ENCODE measurements at places on chromosomes 7 and 10.

DNA sequence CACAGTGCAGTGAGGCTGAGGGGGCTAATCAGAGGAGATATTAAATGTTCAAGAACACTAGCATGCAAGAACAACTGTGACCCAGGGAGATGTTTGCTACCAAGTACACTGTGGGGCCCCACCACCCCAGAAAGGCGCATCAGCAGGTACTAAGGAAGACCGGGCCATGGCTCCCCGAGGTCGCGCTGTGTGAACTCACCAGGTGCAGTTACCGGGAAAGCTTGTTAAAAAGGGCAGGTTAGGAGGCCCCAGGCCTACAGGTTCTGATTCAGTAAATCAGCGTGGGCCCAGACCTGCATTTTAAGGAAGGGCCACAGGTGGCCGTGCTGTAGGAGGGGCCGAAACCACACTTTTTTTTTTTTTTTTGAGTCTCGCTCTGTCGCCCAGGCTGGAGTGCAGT is 54.6 kb downstream of the TMEM209 start:
- no peak for DNase-seq

- DNase-seq, result no peak
These were observed 116.2 kb downstream of the CAMK1D start for GRCh38 chr10:12465385-12466136.

DNA sequence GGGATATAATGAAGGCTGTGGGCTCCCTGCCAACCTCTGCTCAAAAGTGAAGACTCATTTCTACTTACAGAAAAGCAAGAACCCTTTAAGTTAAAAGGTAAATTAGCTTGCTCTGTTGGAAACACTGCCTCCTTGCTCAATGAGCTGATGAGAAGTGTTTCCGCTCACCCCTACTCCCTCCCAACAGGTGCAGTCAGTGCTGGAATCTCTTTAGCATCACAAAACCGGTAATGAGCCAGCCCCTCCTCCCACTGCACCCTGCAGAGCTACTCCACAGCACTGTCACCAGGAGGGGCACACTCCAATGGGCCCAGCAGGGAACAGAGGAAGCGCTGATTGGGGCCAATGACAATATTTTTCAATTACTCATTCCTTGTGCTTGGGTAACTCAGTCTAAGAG is 262.5 kb downstream of the TCERG1L start:
- no peak for DNase-seq

GRCh38 chr7:154777908-154778307 is 225.0 kb downstream of the PAXIP1 start:
- DNase-seq, result no peak

DNA sequence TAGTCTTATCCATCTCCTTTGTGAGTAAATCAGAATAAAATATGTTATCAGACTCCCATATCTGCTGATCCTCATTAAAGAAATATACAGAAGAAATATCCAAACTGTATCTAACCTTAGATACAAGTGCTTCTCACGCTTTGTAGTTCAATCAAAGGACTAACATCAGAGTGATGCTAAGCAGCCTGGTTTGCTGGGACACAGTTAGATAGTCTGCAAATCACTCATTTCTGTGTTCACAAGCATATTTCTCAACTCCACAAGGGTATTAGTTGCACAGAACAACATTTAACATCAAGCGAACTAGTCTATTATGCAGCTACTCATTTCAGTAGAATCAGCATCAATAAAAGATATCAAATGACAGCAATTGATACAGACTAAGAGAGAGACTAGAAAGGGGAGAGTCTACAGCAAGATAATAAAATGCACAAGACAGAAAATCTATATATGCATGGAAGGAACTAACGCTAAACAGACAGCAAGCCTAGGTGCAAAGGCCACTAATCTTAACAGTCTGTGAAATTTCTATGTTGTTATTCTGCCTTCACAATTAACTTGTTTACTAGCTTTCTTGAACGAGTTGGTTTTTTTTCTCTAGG is 30.0 kb downstream of the DNAJC12 start:
- DNase-seq, result no peak

- no peak for DNase-seq
These were observed 396.4 kb upstream of the AKR1E2 start for GRCh38 chr10:4429571-4429970.

DNA sequence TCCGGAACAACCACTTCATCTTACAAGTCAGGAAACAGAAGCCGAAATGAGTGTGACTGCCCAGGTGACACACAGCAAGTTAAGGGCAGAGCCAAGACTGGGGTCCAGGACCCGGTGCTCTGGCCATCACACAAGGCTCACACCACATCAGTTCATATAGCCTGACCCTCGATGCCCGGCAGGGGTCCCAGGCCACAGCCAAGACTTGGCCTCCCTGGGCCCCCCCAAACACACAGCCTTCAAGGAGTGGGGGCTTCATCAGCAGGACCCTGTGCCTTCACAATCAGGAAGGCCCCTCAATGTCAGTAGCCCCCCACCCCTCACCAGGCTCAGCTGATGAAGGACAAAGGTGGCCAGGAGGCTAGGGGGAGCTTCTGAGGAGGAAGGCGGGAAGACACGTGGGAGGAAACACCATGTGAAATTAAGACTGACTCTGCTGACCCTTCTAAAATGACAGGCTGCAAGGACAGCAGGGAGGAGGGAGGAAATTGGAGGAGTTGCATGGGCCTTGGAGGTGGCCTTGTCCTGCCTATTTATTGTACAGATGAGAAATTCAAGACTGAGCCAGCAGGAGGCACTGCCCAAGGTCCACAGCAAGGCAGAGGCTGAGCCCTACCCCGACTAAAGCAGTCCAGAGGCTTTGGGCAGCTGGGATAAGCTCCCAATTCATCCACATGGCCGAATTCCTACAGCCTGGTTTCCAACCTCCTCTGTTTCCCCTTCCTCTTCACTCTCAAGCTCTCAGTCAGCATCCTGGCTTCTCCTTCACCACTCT is 216.1 kb upstream of the ZMIZ1 start:
- no peak for DNase-seq

- no peak for DNase-seq
These were observed 540.0 kb downstream of the TCERG1L start for GRCh38 chr10:130771491-130771946.

- DNase-seq, result no peak
These were observed 13.1 kb downstream of the CCSER2 start for GRCh38 chr10:84341538-84341856.

GRCh38 chr7:22572292-22572691 is 72.3 kb upstream of the STEAP1B start:
- peak; percentile 47 for DNase-seq

GRCh38 chr7:108038986-108039385 is 36.0 kb upstream of the LAMB1 start:
- DNase-seq, result no peak

- no peak for DNase-seq
These were observed 269.8 kb upstream of the AUTS2 start for GRCh38 chr7:69328516-69328915.

GRCh38 chr7:131026297-131027000 is 292.4 kb upstream of the KLF14 start:
- peak; percentile 66 for DNase-seq

DNA sequence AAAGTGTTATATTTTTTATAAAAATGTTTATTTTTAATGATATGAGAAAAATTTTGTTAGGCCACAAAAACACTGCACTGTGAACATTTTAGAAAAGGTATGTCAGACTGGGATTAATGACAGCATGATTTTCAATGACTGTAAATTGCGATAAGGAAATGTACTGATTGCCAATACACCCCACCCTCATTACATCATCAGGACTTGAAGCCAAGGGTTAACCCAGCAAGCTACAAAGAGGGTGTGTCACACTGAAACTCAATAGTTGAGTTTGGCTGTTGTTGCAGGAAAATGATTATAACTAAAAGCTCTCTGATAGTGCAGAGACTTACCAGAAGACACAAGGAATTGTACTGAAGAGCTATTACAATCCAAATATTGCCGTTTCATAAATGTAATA is 64.8 kb upstream of the CAPZA2 start:
- DNase-seq, result no peak

GRCh38 chr10:132498562-132499366 is 38.8 kb upstream of the INPP5A start:
- no peak for DNase-seq

GRCh38 chr10:110848106-110848505 is 23.6 kb upstream of the PDCD4 start:
- no peak for DNase-seq

- no peak for DNase-seq
These were observed 39.6 kb upstream of the CABCOCO1 start for GRCh38 chr10:61623161-61623560.

GRCh38 chr7:129774359-129774758 is 162.8 kb downstream of the NRF1 start:
- DNase-seq, result no peak

DNA sequence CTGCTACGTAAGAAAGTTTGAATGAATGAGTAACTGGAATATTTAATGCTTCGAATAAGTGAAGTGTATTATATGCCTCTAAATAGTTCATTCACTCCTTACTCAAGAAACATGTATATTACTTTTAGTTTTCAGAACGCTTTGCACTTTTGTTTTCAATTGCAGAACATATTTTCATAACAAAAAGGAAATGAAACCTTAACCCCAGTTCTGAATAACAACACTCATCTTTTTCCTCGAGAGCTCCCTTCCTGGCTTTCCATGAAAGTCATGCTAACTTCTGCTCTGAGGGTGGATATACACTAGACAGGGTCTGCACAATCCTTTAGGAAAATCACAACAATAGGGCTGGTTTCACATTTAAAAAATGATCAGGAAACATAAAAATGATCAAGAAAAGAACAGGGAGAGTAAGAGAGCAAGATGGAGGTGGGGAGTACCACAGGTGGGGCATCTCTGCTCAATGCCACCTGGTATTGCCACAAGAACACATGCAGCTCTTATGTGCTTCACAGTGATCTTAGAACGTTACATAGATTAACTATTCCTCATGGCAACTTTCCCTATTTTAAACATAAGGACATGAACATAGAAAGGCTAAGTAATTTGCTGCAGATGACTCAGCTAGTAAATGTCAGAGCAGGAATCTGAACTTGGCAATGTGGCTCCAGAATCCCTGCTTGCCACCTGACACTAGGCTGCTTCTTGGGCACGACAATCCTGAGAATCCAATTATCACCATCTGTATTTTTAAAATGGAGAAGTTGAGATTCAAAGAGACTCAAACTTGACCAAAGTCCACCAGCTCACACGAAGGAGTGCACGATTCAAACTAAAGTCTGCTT is 219.5 kb upstream of the AOAH start:
- no peak for DNase-seq

- DNase-seq, result peak; percentile 73
These were observed 16.9 kb downstream of the TCAF1 start for GRCh38 chr7:143884969-143885559.

DNA sequence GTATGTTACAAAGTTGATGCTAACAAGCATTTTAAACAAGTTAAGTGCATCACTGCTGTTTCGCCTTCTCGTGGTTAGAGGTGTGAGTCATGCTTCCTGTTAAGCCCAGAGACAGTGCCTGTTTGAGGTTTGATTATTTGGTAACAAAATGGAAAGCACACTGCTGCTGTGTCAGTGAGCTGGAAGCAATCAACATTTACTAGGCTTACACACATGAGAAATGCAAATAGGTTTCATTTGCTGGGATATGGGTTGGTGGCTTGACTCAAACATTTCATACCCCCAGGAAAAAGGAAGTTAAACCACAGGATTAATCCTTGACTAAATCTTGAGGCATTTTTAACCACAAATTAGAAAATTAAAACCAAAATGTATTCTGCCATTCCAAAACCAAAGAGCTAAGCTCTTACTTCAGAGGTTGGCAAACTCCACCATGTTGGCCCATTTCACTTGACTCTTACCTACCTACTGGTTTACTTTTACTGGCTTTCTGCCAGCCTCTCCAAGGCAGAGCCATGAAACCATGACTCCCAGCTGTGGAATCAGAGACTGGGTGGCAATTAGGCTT is 139.2 kb downstream of the ETV1 start:
- DNase-seq, result peak; percentile 95
